COR-L47 (cell line): ENCODE measurements at places on chromosomes 2 and 18.

- peak; percentile 78 for DNase-seq
These were observed 926 bp downstream of the SERPINB8 start for GRCh38 chr18:63970809-63971205.

GRCh38 chr2:61419129-61419528 is 51.8 kb downstream of the USP34 start:
- DNase-seq: no peak

DNA sequence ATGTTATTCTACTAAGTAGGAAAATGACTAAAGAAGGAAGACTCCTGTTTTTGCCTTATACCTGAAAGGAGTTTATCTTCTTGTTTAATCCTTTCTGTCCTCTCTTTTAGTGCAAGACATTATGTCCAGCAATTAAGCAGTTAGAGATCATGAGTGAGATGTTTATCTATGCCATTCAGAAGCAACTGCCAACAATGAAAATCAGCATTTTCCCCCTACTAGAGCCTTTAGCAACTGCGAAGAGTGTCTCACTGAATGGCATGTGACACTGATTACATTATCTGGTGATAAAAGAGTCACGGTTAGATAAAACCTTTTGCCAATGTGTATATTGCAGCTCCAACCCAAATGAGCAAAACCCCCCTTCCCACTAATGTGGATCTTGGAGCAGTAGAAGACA is 357.7 kb upstream of the SYT4 start:
- DNase-seq: peak; percentile 69

- DNase-seq: no peak
These were observed 103.3 kb downstream of the TMEFF2 start for GRCh38 chr2:192091476-192091875.

GRCh38 chr2:209772290-209772685 is 656 bp downstream of the UNC80 start:
- peak; percentile 48 for DNase-seq

DNA sequence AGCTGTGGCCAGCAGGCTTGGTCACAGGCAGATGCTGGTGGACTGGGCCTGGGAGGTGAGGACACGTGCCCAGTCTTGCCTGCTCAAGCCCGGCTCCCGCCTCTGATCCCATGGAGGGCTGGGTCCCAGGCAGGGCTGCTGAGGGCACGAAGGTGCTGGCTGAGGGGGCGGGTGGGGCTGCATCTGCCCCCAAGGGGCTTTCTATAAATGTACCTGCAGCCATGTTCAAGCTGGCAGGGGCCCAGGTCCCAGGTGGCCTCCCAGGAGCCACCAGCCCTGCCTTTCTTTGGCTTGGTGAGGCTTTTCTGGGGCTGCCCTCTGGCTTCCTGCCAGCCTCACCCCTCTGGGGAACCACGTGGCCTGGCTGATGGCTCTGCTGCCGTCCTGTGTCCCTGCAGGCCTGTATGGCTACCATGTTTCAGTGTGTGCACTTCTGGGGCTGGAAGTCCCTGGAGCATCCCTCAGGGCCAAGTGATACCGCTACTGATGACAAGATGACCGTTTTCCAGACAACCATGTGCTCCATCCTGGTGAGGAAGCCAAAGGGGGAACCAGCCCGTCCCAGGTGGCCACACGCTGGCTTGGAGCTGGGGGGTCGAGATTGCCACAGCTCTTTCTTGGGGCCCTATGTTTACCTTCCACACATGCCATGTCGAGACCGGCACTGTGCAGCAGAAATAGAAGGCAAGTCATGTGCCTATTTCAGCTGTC is 23.2 kb downstream of the HJURP start:
- DNase-seq: no peak

DNA sequence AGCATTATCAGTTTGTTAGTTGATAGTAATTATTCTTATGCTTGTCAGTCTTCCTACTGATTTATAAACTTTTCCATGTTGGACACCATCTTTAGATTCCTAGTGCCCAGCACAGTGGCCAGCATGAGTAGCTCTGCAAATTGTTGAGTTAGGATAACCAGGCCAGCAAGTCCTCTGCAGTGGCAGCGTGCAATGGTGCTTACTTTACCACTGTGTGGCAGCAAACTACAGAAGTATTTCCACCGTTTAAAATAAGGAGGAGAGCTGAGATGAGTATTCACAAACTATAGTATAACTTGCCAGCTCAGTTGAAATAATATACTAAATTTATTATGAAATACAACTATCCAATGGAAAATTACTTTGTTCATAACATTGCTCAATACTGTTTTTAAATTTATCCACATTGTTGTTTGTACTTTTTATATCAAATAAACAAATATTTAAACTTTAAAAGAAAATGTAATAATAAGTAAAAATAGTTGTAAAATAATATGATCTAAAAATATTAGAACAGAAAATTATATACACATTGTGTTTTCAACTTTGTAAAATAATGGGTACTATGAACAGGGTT is 9.3 kb upstream of the THADA start:
- peak; percentile 53 for DNase-seq

GRCh38 chr2:106098081-106098480 is 96.0 kb downstream of the UXS1 start:
- no peak for DNase-seq

DNA sequence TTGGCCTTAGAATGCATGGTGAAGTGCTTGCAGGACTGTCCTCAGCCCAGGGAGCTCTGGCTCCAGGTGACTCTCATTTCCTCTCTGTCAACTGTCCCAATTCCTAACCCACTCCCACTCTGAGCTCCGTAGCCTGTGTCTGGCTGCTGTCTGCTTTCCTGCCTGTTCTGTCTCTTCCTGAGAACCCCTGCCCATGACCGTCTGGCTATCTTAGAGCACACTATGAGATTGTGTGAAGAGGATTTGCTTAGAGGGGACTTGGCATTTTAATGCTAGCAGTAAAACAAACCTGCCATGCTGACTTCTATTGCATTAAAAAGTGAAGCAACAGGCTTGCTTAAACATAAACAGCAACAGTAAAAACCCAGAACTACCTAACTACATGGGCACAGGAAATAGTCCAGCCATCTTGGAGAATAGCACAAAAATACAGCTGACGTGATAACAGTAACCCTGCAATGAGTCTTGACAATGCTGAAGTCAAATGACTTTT is 234.7 kb downstream of the PRKCE start:
- no peak for DNase-seq

GRCh38 chr2:68738906-68739594 is 4.4 kb downstream of the ARHGAP25 start:
- DNase-seq: no peak

GRCh38 chr2:42967959-42968674 is 175.7 kb upstream of the HAAO start:
- no peak for DNase-seq

GRCh38 chr2:88754585-88755320 is 63.3 kb downstream of the RPIA start:
- no peak for DNase-seq

DNA sequence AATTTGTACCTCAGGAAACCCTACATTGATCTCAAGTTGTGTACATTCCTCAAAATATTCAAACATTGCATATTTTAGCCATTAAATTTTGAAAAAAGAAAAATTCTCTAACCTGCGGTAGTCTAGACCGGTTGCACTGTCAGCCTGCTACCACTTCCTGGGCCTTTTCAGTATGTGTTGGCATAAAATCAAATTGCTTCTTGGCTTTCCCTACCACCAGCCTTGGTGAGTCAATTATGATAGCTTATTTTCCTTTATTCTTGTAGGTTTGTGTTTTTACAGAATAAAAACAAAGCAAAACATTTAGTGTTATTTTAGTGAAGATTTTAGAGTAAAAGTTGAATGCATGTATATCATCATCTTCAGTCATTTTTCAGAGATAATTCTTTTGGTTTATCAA is 61.2 kb downstream of the FAM171B start:
- DNase-seq: no peak

DNA sequence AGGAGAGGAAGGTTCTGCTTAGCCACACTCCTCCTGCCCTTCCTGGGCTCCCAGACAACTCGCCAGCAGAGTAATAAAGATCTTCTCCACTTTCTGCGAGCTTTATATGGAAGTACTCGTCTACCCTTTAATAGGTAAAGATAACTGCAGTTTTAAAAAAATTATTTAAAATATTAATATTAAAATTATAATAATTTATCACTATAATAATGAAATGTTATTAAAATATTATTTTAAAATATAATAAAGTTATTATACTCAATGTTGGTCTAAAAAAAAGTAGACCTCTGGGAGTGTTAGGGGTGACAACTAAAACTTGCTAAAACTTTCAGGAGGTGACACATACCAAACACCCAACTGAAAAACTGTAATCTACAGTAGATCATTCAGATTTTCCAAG is 81.5 kb downstream of the RBM43 start:
- DNase-seq: no peak

GRCh38 chr2:117674172-117674571 is 140.3 kb upstream of the DDX18 start:
- no peak for DNase-seq

GRCh38 chr2:37679072-37679695 is 7.7 kb upstream of the CDC42EP3 start:
- no peak for DNase-seq

DNA sequence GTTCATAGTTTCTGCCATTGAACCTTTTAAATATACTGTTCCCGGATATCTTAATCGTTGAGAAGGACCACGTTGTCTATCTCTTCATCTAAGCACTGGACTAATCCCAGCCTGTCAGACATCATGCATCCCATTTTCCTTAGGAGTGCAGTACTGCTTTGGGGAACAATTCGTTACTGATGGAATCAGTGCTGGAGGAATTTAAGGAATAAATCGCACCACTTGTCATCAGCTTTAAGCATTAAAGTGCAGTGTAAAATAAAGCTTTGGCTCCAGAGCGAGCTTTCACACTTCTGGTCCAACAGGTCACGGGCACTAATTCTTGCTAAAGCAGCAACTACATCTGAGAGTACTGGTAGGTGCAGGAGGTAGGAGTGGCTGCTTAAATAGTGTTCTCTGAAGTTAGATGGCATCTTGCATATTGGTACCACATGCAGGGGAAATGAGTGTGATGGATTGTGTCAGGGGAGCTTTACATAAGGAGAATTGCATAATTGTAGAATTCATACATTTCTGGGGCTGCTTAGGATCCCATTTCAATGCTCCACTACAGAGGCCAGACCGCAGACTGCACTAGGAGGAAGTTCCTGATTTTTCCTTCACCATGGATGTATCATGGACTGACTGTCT is 105.7 kb upstream of the RASGRP3 start:
- DNase-seq: no peak

DNA sequence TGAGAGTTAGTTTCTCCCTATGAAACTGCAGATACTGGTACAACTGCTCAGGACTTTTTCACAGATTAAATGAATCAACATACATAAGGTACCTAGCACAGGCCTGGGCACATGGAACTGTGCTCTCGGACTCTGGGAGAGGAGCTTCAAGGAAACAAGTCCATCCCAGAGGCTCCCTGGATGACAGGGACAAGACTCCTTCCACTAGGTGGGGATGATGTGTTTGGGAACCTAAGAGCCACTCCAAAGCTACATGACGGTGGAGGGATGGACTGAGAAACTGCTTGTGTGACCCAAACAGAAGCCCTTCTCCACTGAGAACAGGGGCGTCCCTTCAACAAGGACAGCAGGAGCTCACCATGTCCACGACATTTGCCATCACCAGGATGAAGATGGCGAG is 37.1 kb downstream of the CENPO start:
- peak; percentile 36 for DNase-seq

DNA sequence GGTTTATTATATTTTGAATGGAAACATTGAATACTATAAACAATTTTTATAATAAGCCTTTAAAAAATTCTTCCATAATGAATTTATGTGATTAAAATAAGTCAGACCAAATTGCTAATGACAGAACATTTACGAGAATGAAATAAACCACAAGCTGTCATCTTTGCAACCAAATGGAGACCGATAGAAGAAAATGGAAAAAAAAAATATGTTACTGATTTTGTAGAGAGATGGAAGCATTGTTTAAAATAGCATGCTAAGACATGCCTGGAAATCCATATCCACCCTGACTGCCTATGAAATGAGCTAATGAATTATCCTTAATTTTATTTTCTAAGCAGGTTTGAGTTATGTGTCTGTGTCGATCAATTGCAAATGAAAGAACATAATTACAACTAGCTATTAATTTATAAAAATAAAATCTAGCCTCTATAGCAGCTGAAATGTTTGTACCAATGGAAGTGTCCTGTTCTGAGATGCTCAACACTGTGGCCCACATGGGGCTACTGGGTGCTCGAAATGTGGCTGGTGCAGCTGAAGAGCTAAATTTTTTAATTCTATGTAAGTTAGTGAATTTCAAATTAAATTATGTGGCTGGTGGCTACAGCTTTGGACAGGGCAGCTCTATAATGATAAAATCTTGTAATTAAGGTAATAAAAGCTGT is 832.8 kb downstream of the RNF144A start:
- DNase-seq: no peak

GRCh38 chr18:38444971-38445803 is 879.6 kb upstream of the CELF4 start:
- DNase-seq: peak; percentile 23

DNA sequence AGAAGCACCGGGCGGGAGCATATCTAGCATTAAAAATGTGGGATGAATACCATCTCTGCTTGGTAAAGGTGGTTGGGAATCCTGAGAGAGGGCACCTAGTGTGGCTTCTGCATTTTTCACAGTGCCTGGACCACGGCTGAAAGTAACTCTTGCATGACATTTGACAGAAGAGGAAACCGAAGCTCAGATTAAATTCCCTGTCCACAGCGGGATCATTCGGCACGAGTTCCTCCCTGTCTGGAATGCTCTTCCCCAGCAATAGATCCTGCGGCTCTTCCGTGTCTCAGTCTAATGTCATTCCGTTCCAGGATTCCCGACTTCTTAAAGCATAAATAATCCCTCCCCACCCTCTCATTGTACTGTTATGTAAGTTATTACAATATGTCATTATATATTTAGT is 905 bp upstream of the RPS7 start:
- no peak for DNase-seq
